A549 treated with ZK216348 at 1 μM for 4 hours (cell line): ENCODE measurements at places on chromosomes 4 and X. TPM values are rescaled to one million over a fixed set of nuclear protein-coding genes. Genes with fewer than 3 reads are reported as not detected.

The CLCN4 gene
- total RNA-seq: 3.1 to 6.3 TPM (median 4.2 TPM) in 5 replicates

The RAB41 gene
- total RNA-seq: not detected in 5 replicates

The SMPX gene
- total RNA-seq: not detected in 5 replicates

The NPNT gene
- total RNA-seq: 0.22 to 0.60 TPM (median 0.37 TPM) in 5 replicates

The IL13RA2 gene
- 0.14 TPM in 1 of 5 replicates, not detected in the others for total RNA-seq

The GASK1B gene
- 0.15 to 0.73 TPM (median 0.28 TPM) in 5 replicates for total RNA-seq

The TIMP1 gene
- total RNA-seq: 203 to 298 TPM (median 261 TPM) in 5 replicates

The ASMT gene
- total RNA-seq: 0.27 to 0.33 TPM (median 0.28 TPM) in 3 of 5 replicates, not detected in the others

The NLGN3 gene
- total RNA-seq: 0.94 to 1.4 TPM (median 1.2 TPM) in 5 replicates

The SPRY1 gene
- total RNA-seq: 2.3 to 3.7 TPM (median 2.8 TPM) in 5 replicates

The NRK gene
- total RNA-seq: not detected in 5 replicates

The CLIC2 gene
- total RNA-seq: 0.11 to 0.20 TPM (median 0.12 TPM) in 3 of 5 replicates, not detected in the others

The FDCSP gene
- total RNA-seq: not detected in 5 replicates

The CACNA1F gene
- total RNA-seq: not detected in 5 replicates

The SERTM2 gene
- not detected in 5 replicates for total RNA-seq

The RAB33A gene
- total RNA-seq: 0.19 to 0.66 TPM (median 0.23 TPM) in 4 of 5 replicates, not detected in the other

The PPP4R3C gene
- total RNA-seq: not detected in 5 replicates
